Femur (tissue), 1 donor: ENCODE measurements at places on chromosomes 16 and 17.

DNA sequence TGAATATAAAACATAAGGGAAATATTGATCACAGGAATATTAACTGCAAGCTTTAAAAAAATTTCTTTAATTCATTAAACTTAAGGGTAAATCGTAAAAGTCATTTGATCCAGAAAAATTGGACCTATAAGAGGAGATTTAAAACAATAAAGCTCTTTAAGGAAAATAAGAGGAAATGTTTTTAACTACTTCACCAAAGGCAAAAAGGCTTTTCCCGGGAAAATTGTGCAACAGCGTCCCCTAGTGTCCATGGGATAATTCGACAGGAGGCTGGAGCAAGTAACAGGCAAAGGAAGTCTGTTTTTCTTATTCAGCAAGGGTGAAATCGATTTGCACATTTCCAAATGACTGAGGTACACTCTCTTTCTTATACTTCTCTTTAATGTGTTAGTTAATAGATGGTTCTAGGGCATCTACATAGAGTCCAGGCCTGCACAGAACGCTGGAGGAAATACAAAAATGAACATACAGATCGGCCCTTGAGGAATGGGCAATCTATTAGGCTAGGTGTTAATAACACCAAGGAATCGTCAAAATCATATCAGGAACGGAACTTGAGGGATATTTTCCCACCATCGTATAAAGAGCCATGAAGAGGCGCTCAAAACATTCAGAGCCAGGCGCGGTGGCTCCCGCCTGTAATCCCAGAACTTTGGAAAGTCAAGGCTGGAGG, 61.4 kb downstream of the ZNF18 start:
- DNase-seq: peak; percentile 73

DNA sequence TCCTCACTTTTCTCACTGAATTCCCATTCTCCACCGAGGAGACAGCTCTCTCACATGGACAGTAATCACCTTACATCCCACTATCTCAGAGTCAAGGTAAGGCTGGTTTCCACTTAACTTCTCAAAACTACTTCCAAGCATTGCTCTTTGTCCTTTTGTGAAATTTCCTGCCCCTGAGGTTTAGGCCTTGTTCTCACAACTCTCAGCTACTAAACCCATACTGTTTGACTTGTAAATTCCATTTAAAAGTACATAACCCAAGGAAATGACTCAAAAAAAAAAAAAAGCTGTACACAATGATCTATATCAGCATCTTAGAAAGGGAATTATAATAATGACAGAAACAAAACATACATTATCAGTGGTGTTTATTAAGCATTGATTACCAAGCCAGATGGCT, 8.8 kb downstream of the CDC27 start:
- no peak for DNase-seq

DNA sequence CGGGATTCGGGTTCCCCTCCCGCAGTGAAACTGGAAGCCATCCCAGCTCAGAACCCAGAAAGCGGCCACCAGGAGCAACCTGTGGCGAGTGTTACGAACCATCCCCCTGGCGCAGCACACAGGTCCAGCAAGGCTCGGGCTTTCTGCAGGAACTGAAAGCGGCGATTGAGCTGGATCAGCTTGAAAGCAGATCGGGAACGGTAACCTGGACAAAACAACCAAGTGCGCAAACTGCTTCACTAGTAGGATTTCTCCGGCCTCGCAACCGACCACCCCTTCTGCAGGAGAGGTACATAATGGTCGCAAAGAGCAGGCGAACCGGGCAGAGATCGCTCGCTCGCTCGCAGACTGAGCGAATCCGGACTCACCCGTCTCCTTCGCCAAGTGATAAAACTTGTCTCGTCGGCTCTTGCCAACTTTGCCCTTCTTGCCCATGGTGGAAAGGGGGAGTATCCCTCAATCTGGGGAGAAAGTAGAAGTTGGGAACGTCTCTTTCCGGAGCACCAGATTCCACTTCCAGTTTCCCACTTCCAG, 696 bp upstream of the PSMC5 start:
- DNase-seq: no peak

GRCh38 chr16:28893291-28893690, 15.0 kb downstream of the ATP2A1 start:
- DNase-seq: no peak

- DNase-seq: no peak
These were observed 3.0 kb upstream of the PIK3R6 start for GRCh38 chr17:8870406-8871040.

GRCh38 chr16:80345701-80346100, 195.1 kb upstream of the DYNLRB2 start:
- no peak for DNase-seq

DNA sequence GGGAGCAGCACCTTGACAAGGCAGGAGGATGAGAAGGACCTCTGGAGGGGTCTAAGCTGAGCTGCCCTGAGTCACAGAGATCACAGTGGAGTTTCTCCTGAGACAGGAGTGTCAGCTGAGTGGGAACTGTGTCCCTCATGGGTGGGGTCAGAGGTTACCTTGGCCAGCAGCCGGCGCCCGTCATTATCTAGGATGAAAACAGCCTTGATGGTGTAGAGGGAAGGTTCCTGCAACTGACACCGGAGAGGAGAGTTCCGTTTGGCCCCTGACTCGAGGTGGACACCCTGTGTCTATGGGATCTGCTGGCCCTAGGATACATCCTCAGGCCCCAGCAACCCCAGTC, 933 bp downstream of the COPZ2 start:
- no peak for DNase-seq

- DNase-seq: no peak
These were observed 9.0 kb upstream of the TERB1 start for GRCh38 chr16:66810391-66810790.

GRCh38 chr17:50529849-50530248, 2.7 kb upstream of the EPN3 start:
- no peak for DNase-seq

GRCh38 chr16:47958726-47959125, 197.1 kb downstream of the ABCC12 start:
- DNase-seq: no peak

GRCh38 chr16:89044418-89045180, 49.1 kb upstream of the ACSF3 start:
- DNase-seq: no peak

GRCh38 chr16:74726716-74727115, 26.1 kb upstream of the MLKL start:
- no peak for DNase-seq

GRCh38 chr17:57279432-57279831, 23.1 kb downstream of the MSI2 start:
- no peak for DNase-seq

GRCh38 chr16:75250809-75251279, 580 bp downstream of the BCAR1 start:
- DNase-seq: no peak

DNA sequence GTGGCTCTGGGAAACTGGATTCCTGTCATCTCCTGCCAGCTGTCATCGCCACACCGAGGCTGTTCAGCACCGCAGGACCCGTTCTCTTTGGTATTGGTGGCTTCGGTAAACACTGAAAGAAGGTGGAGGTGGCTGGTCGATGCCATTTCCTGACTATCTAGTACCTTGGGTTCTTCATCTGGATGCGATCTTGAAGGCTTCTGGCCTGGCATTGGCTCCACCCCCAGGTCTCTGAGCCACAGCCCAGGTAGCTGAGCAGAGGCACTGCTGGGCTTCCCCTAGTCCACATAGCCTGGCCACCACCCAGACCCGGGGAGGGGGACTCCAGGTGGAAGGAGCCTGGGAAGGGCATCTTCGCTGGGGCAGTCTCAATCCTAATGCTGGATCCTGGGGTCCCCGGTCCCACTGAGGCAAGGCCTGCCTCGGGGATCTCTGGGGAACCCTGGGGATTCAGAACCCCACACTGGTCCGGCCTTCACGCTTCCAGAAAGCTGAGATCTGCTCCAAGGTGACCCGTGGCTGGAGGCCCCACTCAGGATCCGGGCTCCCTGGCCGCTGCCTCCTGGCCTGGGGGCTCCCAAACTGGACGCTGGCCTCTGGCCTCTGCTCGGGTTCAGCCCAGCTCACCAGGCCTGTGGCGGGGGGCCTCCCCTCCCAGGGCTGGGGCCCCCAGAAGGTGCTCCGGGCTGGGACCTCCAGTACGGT, 1.8 kb downstream of the C16orf54 start:
- DNase-seq: no peak

DNA sequence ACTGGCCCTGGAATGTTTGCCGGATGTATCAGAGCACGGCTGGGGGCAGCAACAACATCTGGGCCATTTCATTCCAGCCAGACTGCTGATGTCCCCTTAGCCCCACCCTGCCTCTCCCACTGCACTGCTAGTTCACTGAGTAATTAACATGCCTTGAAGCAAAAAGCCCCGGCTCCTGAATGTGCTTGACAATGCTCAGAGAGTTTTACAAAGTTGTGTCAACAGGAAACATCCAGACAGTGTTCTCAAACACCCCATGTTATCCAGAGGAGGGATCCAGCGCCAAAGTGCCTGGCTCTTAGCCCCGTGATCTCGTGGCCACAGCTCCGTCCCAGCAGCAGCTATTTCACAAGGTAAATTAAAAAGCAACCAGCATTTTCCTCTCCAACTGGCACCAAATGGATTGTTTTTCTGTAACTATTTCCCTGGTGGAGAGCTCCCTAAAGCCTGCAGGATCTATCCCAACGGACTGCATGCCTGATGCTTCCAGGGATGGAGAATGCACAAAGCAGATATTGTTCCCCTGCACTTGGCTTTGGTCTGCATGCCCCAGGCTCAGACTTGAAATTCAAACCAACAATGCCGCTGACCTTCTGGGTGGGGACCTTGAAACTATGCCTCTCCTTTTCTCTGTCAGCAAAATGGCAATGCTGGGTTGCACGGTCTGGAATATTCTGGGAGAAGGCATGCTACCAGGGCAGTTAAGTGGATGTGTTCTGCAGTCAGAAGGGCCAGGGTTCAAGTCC, 115.6 kb upstream of the CDH5 start:
- peak; percentile 80 for DNase-seq

- peak; percentile 95 for DNase-seq
These were observed at the start of gene IRX5 for GRCh38 chr16:54930005-54930868. Gene IRX5 (plus strand): TSS chr16:54930865. CDS start chr16:54931199, 334 bp downstream.

DNA sequence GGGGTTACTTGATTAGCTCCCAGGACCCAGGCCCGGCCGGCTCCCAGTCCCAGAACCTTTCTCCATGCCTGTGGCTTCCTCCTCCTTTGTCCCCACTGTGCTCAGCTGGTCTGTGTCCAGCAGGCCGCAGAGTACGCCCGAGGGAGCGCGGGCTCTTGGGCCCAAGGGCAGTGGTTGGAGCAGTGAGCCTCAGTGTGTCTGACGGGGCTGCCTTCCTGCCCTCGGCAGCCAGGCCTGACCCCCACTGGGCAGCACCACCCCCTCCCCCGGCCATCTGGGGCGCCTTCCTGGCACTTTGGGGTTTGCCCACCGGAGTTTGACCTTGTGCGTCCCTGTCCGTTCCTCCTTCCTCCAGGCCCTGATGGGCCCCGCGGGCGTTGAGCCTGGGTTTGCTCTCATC, 62.4 kb upstream of the PVALEF start:
- no peak for DNase-seq

- DNase-seq: no peak
These were observed 134.7 kb downstream of the SNX29 start for GRCh38 chr16:12111223-12111622.

DNA sequence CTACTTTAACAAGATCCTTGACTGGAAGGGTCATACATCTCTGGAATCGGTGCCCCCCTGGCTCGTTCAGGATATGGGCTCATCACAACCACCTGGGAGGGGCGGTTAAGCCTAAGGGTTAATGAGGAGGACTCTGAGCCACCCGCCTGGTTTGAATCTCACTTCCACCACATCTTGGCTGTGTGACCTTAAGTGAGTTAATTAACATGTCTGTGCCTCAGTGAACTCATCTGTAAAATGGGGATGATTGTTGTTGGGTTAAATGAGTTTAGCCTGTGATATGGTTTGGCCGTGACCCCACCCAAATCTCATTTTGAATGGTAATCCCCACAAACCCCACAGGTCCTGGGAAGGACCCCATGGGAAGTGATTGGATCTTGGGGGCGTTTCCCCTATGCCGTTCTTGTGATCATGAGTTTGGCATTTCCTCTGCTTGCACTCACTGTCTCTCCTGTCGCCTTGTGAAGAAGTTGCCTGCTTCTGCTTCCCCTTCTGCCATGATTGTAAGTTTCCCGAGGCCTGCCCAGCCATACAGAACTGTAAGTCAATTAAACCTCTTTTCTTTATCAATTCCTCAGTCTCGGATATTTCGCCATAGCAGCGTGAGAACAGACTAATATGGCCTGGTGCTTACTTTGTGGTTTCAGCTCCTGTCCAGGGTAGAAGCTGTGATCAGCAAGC, 214.0 kb upstream of the CIBAR2 start:
- no peak for DNase-seq

- DNase-seq: no peak
These were observed 794 bp downstream of the ANKS3 start for GRCh38 chr16:4733211-4733742.

GRCh38 chr16:73036074-73036826, 11.7 kb downstream of the ZFHX3 start:
- DNase-seq: no peak

GRCh38 chr16:80384862-80385261, 155.9 kb upstream of the DYNLRB2 start:
- no peak for DNase-seq

DNA sequence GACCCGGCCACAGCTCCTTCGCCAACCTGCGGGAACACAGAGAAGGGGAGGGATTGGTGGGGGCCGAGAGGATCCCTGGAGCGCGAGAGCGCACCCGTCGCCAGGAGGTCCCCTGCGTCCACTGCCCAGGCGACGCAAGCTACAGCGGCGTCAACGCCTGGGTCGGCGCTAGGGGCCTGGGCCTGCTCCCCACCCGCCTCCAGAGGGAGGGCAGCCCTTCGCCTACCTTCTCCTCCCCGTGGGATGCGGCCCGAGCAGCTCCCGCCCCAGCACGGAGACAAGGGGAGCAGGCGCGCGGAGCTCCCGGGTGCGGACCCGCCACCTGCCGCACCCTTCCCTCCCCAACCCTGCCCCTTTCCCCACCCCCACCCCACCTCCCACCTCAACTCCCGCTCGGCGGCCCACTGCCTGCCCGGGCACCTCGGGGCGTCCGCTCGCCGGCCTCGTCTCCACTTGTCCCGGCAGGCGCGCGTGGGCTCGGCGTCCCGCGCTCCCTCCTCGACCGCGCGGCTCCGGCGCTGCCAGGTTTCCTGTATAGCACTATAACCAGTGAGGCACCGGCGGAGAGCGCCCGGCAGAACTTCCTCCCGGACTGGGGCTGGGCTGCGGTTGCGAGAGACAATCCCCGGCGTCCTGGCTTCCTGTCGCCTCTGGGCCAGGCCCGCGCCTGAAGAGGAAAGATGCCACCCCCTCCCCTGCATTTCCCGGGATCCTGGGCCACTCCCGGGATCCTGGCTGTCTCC, 119.1 kb upstream of the SMURF2 start:
- DNase-seq: peak; percentile 70

GRCh38 chr17:35616536-35616935, 29.4 kb downstream of the AP2B1 start:
- no peak for DNase-seq

GRCh38 chr16:27226976-27227705, 23.8 kb downstream of the KDM8 start:
- no peak for DNase-seq

DNA sequence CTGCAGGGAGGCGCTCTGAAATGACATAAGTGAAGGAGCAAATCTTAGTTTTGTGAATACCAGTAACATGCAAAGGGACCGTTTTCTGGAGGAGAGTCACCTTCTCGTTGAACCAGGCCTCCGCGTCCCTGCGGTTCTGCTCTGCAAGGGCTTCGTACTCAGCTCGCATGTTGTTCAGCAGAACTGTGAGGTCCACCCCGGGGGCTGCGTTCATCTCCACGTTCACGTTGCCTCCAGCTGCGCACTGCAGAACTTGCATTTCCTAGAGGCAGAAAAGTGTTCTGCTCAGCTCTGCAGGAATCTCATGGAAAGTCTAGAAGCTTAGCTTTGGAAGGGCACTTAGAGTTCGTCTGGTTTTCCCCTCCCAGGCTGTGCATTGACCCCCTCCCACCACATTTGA, 4.1 kb downstream of the KRT25 start:
- no peak for DNase-seq

GRCh38 chr17:75346906-75347305, 57.7 kb upstream of the SLC25A19 start:
- DNase-seq: no peak
